ENCODE measurements at places on chromosomes 1 and 21.

DNA sequence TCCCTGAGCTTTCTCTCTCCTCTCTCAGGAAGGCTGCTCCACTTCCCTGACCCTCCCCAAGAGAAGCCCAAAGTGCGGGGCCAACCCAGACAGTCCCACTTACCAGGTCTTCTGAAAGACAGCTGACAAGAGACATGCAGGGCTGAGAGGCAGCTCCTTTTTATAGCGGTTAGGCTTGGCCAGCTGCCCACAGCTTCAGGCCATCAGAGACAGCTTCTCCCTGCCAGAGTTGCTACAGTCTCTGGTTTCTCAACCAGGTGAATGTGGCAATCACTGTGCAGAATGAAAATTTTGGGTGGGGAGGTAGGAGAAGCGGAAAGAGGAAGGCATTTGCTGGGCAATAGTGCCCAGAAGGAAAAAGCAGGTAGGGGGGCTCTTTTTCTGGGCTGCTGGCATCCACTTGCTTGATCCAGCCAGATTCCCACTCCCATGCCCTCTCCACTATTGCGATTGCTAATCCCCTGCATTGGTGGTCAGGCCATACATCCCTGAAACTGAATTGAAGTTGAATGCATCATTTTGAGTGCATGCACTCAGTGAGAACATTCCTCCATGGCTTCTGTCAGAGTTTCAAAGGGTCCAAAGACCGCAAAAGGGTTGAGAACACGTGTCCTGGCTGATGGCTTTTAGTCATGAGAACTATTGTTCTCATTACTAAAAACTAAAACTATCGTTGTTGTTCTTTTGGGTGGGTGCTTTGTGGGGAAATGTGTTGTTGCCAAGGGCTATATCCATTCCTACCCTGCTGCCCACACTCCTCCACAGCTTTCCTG, at the start of gene S100A8:
S100A8 (minus strand) TSS at position 136 of the 773 bp plus-strand sequence. CDS start 538 bp downstream, outside the sequence.
- no peak for DNase-seq

- no peak for DNase-seq
These were observed 26.7 kb downstream of the MIA3 start for GRCh38 chr1:222644636-222644980.

- no peak for DNase-seq
These were observed 91.5 kb downstream of the PBX1 start for GRCh38 chr1:164650531-164650930.

DNA sequence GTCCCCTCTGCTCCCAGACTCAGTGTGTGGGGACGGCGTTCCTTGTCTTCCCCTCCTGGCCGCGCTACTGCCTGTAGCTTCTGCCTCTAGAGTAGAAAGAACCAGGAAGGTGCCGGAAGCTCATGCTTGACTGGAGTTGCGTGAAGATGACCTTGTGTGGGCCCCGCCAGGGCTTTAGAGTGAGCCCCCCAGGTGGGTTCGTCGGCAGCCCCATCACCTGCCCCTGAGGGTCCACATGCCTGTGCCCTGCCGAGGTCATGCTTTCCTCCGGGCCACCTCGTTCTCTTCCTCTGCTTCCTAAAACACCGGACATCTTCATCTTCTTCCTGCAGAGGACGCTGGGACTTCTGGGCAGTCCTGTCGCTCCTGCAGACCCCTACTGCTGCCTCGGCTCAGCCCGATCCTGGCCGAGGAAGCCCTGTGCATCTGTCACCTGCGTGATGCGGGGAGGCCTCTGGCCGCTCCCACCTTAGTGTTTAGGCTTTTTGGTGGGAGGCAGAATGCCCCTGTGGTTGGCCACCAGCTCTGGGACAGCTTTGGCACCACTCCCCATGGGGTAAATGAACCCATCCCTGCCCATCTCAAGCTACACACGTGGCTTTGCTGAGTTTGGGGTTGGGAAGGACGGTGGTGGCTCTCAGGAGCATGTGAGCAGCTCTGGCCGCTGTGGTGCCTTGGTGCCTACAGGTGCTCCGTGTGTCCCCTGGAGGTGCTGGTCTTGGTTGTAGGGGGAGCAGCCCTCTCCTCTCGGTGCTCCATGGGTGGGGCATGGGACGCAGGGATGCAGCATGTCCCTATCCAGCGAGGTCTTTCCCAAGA, 12.3 kb downstream of the OBSCN start:
- no peak for DNase-seq

DNA sequence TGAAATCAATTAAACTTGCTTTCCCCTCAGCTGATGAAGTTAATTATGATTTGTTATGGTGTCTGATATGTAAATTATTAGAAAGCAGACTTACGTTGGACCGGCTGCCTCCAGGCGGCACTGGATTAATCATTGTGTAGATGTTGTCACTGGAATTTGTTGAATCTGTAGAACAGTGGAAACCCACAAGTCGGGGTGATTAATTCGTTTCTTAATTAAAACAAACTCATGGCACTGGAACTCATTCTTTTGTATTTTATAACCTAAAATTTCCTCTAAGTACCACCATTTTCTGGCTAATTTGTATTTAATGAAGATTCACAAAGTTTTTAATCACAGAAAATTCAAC, 39.0 kb downstream of the MRPL37 start:
- DNase-seq = no peak

All from activated naive CD4-positive, alpha-beta T cell treated with Interleukin-2 at 50 U/mL for 16 hours (primary cell).